ENCODE measurements at places on chromosomes 5 and 9.
A peak's percentile ranks its signal among the peaks of the same experiment; 100 is the strongest.

DNA sequence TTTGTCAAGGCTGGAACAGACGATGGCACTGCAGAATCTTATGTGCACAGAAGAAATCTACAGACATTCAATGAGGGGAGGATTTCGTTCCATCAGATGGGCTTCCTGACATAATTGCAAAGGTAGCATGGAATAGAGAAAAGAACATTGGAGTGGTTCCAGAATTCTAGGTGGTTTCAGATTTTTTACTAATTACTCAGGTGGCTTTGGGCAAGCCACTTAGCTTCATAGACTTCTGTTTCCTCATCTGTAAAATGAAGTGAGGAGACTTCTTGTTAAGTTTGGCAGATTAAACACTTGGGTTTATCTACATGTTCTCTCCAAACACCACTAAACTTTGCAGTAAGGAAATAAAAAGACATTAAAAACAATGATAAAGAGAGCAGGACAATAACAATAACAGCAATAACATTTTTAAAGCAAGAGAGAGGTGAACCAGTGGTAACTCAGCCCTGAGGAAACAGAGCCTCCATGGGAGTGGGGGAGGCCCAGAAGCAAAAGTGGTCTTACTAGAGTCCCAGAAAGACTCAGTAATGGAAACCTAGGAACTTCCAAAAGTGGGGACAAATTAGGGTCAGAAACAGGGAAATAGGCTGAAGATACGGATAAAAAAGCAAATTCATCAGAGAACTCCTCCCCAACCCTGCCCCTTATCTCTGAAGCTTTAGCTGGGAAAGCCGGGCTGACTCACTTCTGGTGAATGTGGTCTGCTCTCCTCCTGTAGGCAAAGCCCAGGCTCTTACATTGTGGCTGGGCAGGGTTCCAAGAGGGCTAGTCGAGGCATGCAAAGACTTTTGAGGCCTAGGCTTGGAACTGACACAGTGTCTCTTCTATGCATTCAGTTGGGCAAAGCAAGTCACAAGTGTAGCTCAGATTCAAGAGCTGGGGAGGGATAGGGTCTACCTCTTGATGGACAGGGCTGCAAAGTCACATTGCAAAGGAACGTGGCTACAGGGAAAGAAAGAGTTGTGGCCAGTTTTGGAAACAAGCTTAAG, 11.8 kb upstream of the ACTBL2 start:
- DNase-seq = peak; percentile 37

GRCh38 chr9:94933511-94933828, 207.0 kb downstream of the AOPEP start:
- DNase-seq = no peak

DNA sequence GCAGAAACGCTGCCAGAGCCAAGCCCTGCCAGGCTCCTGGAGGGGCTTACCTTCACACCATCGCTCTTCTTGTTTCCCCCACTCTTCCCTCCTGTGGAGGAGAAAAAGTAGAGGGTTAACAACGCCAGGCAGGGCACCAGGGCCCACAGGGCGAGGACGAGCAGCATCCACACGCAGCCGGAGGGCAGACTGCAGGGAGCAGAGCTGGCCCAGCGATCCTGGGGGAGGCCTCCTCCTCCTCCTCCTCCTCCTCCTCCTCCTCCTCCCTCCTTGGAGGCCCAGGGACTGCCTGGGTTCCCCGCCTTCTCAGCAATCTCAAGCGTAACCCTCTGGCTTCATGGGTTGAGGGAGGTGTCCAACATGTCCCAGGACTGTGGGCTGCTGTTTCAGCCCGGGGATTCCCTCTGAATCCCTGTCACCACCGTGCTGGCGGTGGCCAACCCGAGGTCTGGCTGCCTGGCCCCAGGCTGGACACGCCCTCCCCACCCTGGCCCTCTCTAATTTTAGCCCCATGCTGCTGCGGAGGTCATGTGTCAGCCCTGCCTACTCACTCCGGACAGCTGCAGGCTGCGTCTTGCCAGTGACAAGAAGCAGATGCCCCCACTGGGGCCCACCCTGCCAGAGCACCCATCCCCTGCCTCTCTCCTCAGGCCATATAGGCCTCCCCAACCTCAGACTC, 44.3 kb downstream of the CAMK2A start:
- DNase-seq = peak; percentile 82

DNA sequence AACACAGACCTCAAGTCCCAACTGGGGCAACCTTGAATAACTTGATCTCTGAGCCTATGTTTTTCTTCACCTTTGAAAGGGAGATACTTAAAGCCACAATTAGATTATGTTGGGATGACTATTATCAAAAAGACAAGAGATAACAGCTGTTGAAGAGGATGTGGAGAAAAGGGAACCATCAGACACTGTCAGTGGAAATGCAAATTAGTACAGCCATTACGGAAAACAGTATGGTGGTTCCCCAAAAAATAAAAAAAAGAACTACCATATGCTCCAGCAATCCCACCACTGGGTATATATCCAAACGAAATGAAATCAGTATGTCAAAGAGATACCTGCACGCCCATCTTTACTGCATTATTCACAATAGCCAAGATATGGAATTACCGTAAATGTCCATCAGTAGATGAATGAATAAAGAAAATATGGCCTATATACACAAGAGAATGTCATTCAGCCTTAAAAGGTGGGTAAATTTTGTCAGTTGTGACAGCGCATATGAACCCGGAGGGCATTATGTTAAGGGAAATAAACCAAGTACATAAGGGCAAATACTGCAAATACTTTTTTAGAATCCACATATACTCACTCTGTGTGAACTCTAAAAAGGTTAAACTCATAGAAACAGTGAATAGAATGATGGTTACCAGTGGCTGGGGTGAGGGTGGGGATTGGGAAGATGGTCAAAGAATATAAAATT, 12.7 kb downstream of the FAT2 start:
- DNase-seq = no peak

Measured in left ventricle myocardium superior (tissue), 1 donor.